ENCODE measurements at places on chromosomes 7 and 10.

DNA sequence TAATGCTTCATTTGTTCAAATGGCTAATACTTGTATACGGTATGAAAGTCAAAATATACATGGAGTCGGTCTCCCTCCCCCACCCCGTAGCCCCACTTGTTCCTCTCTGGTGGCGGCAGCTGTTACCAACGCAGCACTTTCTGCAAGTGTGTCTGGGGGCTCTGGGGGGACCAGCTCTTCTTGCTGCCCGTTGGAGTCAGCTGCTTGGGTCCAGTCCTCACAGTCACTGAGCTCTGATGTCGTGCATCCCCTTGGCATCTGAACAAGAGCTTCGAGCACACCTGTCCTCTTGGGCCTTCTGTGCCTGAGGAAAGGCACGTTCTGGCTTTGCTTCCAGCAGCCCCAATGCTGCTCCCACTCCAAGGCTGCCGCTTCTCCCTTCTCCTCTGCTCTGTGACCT, 493.1 kb downstream of the PLXNA4 start:
- no peak for DNase-seq

GRCh38 chr10:43653746-43654145, 5.1 kb upstream of the ZNF32 start:
- DNase-seq: no peak

DNA sequence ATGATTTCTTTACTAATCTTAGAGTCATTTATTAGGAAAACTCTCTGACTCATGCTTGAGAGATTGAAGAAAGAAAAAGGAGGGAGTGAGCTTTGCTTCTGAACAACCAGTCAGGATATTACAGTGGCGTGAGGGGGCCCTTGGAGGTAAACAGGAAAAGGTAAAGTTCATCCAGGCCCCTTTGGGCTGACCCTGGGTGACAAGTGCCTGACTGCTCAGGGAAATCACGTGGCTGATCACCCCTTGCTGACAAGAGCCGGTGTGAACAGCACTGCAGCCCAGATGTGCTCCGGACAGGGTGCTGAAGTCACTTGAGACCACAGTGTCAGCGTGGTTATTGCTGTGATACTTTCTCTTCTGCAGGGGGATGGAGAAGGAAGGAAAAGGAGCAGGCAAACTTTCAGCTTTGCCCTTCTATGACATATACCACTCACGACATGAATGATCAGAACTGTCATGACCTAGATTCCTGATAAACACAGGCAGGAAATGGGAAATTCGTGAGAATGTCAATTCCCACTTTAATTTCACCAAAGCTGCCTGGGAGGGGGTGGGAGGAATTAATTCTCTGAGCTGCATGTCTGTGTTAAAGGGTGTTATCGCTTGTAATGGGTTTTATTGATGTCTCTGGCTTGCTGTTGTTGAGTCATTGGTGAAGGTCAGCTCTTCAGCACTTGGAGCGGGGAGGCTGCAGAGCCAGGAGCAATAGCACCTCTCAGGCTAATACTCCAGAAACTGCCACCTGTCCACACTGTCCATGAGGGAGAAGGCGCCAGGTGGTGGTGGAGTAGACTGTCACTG, 139.8 kb upstream of the AOAH start:
- DNase-seq: no peak

DNA sequence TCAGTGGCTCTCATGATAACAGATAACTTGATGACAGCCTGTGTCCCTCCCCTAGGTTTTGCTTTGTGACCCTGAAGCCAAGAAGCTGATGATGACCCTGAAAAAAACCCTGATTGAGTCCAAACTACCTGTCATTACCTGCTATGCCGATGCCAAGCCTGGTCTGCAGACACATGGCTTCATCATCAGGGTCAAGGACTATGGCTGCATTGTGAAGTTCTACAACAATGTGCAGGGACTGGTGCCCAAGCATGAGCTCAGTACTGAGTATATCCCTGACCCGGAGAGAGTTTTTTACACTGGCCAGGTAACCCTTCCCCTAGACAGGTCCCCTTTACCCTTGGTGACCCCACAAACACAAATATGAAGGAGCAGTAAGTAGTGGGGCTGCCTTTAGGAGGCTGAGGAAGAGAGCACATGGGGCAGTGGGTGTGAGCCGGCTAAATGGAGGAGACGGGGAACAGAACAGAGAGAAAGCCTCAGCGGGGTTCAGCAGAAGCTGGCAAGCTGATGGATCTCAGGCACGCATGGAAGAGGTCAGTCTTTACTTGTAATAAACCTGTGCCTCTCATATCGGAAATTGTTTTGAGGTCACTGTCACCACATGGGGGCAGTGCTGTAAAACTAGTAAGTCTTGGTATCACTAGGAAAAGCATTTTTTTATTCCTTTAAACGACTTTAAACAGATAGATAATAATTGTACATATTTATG, 20.2 kb downstream of the PDCD11 start:
- peak; percentile 70 for DNase-seq

DNA sequence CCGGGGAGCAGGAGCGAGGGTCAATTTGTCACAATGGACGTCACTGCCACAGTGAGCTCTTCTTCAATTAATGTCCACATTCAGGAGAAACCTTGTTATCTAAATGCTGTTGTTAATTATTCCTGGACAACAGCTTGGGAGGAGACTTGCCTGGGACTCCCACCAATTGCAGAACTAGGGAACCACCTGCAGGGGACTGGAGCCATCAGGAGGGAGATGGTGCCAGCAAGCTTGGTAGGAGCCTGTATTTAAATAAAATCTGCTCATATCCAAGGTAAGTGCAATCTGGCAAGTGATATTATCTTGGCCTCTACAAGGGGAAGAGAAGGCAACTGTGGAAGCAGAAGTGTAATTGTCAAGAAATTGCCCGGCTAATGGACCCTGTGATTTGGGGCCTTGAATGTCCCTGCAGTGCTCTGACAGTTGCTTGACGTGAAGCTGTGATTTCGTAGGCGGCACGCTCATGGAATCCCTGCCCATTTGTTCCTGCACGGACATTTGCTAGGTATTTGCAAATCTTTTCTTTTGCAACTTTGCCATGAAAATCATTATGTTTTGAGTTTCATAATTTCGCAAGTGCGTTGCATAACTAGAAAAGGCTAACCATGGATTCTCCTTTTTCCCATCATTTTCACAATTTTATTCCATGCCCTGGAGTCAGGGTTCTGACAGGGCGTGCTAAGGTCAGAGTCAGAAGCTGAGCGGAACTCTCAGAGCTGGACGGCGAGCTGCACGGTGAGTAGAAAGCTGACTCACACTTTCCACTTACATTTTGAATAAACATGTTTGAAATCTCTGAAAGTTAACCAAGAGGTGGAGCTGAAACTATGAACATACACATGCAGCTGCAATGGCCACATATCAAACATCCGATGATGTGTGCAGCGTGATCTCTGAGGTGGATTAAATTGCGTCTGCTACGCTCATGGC, 84.9 kb upstream of the TCERG1L start:
- no peak for DNase-seq

- DNase-seq: no peak
Observed at GRCh38 chr10:117801691-117802090, 245.1 kb downstream of the RAB11FIP2 start.

- no peak for DNase-seq
Observed at GRCh38 chr10:119120413-119120867, 16.5 kb downstream of the DENND10 start.

GRCh38 chr7:30348083-30348560, 63.7 kb downstream of the ZNRF2 start:
- peak; percentile 59 for DNase-seq

DNA sequence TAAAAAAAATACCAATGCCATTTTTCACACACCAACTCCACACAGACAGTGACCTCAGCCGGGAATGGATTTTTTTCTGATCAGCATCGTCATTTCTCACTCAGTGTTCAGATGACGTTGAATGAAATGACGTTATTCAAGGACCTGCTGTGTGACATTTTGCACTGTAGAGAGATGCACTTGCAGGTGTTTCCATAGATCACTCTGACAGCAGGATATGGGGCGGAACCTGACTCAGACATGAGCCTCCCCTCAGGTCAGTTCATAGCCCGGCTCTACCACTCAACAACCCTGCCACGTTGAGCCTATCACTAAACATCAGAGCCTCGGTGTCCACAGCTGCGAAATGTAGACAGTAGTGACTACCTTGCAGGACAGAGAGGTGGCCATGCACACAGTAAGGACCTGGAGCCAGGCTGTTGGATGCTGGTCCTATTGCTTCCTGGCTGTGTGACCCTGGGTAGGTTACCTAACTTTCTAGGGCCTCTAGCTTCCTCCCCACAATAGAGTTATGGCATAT, 41.4 kb upstream of the ANTXRL start:
- no peak for DNase-seq

DNA sequence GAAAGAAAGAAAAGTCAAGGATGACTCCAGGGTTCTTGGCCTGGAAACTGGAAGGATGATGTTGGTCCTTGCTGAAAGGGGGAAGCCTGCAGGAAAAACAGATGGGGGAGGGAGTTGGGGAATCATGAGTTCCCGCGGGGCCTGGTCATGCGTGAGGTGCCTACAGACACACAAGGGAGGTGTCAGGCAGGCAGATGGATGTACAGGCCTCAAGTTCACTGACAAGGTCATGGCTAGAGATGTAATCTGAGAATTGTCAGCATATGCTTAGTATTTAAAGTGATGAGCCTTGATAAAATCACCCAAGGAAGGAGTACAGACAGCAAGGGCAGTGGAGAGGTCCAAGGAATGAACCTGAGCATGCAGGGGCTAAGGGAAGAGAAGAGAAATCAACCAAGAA, 46.8 kb downstream of the DLG5 start:
- DNase-seq: no peak

DNA sequence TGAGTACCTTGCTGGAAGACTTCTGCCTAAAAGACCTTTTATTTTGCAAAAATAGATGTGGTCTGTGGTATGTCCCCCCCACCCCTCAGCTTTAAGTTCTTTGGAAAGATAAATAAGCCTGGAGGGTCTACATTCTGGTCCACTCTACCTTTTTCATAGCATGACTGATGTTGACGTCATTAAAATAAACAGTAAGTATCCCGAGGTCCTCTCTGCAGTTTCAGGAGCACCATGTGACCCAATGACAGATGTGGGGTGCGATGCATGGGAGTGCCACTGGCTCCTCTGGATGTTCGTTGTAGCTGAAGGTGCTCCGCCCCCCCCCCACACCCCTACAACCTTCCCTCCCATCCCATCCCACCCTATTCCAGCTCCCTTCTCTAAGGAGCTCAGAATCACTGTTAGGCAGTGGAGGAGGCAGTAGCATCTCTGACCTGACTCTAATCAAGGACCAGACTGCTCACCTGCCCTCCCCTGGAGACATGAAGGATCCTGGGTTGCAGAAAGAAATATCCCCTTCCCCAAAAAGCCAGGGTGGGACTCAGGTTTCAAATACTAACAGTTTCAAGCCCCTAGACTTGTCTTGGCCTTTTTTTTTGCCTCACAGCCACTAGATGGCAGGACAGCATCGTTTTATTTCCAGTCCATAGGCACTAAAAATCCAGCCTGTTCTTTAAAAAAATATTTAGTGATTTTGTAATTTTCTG, 25.1 kb downstream of the CASP7 start:
- DNase-seq: peak; percentile 41

GRCh38 chr10:98748298-98748697, 301.6 kb upstream of the HPS1 start:
- peak; percentile 8 for DNase-seq

DNA sequence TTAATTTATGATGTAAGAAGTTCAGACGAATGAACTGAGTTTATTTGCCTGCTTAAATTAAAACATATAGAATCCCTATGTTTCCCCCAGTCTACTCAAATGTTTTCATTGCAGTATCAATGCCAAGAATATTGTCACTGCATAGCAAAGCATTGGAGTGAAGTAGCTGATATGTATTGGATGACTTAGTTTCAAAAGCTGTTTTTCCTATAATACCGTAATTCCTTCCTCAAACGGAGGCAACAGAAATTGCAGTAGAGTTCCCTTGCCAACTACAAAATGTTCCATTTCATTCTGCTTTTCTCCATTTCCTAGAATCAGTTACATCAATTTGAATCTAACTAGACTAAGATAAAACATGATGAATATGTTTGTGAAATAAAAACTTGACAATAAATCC, 174.1 kb downstream of the CNTNAP2 start:
- DNase-seq: no peak

- DNase-seq: peak; percentile 18
Observed at GRCh38 chr7:24834128-24834798, 77.0 kb upstream of the GSDME start.

GRCh38 chr7:82985144-82985802, 177.4 kb downstream of the PCLO start:
- DNase-seq: no peak

DNA sequence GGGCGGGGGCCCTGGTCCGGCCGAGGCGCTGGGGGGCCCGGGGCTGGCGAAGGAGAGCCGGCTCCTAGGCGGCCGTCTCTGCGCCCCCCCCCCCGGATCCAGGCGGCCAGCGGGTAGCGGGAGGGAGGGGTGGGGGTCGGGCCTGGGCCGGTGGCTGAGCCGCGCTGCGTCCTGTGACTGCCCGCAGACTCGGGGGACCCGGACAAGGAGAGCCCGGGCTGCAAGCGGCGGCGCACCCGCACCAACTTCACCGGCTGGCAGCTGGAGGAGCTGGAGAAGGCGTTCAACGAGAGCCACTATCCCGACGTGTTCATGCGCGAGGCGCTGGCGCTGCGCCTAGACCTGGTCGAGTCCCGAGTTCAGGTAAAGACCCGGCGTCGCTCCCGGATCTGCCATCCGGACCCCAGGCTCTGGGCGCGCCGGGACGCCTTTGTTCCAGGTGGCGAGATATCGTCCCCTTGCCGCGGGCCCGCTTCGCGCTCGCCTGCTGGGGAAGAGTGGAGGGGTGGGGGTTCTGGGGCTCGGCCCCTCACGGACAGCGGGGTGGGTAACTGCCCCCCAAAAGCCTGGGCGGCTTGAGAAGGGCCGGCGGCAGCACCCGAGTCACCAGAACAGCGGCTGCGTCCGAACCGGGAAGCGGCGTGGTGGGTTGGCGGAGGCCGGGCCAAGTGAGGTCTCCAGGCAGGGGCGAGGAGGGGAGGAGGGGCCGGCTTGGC, 819 bp downstream of the UNCX start:
- DNase-seq: no peak

GRCh38 chr7:138662076-138662990, 38.8 kb downstream of the SVOPL start:
- no peak for DNase-seq

DNA sequence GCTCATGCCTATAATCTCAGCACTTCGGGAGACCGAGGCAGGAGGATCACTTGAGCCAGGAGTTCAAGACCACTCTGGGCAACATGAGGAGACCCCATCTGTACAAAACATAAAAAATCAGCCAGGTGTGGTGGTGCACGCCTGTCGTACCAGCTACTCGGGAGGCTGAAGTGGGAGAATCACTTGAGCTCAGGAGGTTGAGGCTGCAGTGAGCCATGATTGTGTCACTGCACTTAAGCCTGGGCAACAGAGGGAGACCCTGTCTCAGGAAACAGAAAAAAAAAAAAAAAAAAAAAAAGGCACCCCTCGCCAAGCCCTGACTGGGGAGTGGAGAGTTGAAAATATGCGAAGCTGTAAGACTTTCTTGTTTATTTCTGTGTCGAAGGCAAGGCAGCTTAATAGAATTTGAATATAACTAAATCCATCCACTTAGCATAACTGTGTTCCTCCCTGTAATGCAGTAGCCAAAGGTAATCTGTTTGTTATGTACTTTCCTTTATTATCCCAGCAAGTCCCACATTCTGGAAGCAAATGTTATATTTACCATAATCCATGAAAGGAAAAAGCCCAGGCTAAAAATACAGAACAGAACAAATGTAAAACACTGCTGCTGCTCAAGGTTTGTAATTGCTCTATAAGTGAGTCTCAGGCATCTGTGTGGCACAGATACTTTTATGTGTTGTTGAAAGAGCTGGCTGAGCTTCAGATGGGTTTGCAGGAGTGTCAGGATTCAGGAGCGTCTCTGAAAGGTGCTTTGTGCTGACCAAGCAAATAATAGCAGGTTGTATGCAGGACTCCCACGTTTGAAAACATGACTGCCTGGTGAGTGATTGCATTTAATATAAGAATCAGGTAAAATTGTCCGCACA, 127.2 kb downstream of the CELF2 start:
- DNase-seq: no peak

Measured in activated CD4-positive, alpha-beta T cell treated with anti-CD3 and anti-CD28 coated beads for 36 hours (primary cell).